Stimulated activated CD4-positive, alpha-beta T cell treated with anti-CD3 and anti-CD28 coated beads, Interleukin-15, amount 100 ng/mL, for 1 hour (primary cell): ENCODE measurements at places on chromosomes 16 and 17.
A peak's percentile ranks its signal among the peaks of the same experiment; 100 is the strongest.

DNA sequence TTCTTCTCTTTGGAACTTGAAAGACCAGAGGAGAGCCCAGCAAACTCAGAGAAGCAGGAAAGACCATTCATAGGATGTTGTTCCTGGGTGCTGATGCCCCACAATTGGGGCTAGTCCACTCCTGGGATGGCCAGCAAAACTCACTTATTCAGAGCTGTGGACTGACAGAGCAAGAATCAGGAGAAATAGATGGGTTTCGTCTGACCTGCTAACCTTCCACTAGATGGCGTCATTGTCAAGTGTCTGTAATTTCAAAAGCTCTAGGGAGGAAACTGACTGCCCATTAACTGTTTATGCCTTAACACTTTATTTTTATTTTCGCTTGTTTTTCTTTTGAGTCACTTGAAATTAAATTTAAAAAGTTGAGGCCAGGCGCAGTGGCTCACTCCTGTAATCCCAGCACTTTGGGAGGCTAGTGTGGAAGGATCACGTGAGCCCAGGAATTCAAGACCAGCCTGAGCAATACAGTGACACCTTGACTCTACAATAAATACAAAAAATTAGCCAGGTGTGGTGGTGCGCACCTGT is 28.7 kb upstream of the MILR1 start:
- DNase-seq = no peak

DNA sequence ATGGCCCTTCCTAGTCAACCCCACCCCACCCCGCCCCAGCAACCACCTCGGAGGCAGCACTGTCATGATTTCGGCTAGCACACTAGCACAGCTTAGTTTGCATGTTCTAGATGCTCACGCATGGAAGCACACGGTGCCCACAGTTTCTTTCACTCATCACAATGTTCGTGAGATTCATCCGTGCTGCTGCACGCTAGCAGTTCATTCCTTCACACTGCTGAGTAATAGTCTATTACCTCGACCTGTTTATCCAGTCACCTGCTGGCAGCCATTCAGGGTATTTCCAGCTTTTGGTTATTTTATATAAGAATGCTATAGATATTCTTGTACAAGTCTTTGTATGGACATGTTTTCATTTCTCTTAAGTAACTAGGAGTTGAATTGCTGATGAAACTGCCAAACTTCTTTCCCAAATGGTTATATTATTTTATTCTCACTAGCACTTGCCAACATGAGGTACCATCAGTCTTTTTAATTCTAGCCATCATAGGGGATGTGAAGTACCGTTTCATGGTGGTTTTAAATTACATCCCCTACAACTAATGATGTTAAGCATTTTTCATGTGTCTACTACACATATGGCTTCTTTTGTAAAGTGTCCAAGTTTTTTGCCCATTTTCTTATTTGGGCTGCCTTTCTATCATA is 75.7 kb downstream of the CYTH1 start:
- DNase-seq = no peak

DNA sequence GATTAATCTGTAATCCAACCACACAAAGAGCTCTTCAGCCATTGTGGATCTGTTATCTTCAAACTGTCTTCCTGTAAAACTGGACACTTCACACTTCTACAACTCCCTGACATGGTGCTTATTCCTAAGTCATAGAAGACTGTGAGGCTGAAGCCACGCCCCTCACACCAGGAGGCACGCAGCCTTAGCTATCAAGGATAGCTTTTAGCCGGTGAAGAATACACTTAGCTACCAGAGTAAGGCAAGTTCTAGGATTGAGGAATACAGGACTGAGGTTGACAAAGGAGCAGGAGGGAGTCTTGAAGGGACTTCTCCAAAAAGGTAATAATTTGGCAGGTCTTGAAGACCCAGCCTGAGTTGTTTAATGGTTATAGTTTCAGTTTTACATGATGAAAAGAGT is 79.8 kb upstream of the GAS7 start:
- no peak for DNase-seq

DNA sequence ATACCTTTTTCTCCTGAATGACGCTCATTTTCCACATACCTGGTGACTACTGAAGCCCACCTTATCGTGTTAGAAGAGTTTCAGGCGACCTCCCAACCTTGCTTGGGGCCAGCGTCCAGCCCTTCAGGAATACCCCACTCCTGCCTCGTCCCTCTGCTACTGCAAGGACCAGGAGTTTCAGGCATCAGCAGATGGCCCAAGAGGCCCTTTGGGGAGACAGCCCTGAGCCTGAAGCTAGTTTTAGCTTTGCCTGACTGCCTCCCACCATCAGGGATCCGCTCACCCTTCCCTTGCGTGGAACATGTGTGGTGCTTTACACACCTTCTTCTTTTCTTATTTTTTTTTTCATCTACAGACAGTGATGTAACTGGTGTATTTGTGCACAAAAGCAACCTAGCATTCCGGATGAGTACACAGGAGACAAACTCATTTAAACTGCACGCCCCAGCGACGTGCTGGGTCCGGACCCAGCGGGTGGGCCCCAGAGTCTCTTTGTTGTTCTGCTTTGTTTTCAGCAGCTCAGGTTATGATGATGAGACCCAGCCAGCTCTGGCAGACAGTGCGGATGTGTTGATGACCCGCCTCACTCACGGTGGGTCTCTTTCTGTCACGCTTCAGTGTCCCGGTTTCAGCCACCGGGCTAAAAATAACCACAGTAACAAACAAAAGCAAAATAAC is 242.4 kb downstream of the C16orf95 start:
- DNase-seq = no peak

DNA sequence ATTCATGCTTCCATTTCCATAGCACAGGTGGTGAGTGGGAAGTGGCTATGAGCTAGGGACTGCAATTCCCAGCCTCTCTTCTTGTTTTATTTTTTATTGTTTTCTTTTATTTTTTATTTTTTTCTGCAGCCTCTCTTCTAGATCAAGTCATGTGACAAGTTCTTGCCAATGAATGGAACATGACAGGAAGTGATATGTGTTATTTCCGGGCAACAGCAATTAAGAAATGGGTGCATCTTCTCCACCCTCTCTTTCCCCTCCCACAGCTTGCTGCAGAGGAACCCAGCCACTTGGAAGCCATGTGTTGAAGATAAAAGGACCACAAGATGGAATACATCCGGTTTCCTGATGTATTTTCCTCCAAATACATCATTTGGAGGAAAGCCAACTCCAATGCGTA is 23.6 kb downstream of the IRX5 start:
- DNase-seq = no peak

GRCh38 chr16:87056083-87056482 is 261.1 kb downstream of the C16orf95 start:
- DNase-seq = no peak

- DNase-seq = no peak
These were observed 27.4 kb downstream of the CDRT15 start for GRCh38 chr17:14209215-14209614.

DNA sequence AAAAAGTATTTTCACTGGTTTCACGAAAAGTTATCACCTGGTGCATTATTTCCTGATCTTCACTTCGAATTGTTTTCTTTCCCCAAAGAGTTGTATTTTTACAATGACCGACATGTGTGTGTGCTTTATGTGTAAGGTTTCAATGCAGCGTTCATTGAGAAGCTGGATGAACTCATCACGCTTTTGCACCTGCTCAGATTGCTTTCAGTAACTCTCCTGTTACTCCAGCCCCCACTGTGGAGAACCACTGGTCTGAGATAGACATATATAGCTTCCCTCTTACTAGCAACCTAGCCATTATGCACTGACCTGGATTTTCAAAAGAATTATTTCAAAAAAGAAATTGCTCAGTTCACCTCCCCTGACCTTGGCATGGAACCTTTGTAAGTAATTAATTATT is 178.3 kb upstream of the CHMP6 start:
- no peak for DNase-seq

- DNase-seq = no peak
These were observed 5.7 kb upstream of the B9D1 start for GRCh38 chr17:19368229-19368628.

- peak; percentile 83 for DNase-seq
These were observed 25.5 kb upstream of the ALKBH5 start for GRCh38 chr17:18158022-18158600.

DNA sequence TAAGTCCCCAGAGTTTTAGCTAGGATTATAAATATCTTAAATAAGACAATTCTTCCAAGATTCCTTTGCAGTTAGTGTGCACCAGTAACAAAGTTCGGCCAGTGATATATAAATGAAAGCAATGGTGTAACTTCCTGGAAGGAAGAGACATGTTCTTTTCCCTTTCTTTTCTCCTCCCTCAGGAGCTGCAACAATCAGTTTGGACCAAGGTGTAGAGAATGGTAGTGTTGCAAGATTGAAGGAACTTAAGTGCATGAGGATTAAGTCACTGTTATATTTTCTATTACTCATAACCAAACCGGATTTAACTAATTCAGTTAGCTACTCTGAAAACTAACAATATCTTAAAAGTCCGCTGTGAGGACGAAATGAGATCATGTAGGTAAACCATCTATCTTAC is 68.9 kb upstream of the KCNJ16 start:
- DNase-seq = no peak

- no peak for DNase-seq
These were observed 6.9 kb downstream of the PPY start for GRCh38 chr17:43935204-43935925.

DNA sequence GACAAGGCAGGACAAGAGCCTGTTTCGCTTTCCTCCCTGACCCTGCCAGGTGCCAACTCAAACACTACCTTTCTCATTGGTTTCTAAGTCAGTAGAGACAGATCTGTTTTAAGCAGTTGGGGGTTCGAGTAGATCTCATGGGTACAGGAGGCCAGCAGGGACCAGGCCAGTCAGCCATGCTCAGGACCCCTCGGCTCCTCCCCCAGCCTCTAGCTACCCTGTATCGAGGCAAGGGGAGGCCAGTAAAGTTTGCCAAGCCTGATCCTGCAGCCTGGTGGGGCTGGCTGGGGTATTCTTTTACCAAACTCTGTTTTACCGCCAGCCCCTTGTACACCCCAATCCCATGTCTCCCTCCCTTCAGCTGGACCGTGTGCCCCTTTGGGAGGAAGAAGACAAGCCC is 26.6 kb downstream of the OR1D5 start:
- DNase-seq = no peak

- DNase-seq = no peak
These were observed 292.5 kb downstream of the RBFOX1 start for GRCh38 chr16:7624871-7625766.

DNA sequence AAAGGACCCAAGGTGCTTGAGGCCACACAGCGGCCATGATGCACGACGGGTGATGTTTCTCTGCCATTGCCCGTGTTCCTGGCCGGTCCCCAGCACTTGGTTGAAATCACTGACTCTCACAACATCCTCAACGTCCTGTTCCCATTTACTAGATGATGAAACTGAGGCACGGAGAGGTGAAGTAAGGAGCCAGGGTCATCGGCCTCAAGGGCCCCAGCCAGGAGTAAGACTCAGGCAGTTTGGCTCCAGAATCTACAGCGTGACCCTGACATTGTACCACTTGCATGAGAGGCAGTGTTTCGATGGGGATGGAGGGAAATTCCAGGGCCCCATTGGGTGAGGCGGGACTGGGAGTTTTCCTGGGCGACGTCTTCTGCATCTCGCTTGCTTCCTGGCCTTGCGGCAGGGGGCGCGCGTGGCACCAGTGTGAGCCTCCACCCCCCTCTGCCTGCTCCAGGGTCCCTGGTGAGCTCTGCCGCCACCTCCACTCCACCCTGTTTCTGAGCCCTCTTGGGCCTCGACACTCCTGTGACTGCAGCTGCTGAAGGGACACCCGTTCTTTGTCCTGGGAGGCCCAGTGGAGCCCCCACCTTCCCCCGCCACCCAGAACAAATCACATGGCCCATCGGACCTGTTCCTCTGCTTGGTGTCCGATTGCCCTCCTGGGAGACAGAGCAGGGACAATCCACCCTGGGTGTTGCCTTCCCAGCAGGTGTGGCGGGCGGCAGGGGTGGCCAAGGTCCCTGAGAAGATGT is 133.0 kb upstream of the GSE1 start:
- no peak for DNase-seq
